Lung (tissue), 17 donors: ENCODE measurements at places on chromosomes 2 and 18.
A peak's percentile ranks its signal among the peaks of the same experiment; 100 is the strongest.

GRCh38 chr2:37615804-37616676 is 55.4 kb downstream of the CDC42EP3 start:
- no peak for DNase-seq

- no peak for DNase-seq
Measured at GRCh38 chr2:49309461-49309860, 155.1 kb upstream of the FSHR start.

DNA sequence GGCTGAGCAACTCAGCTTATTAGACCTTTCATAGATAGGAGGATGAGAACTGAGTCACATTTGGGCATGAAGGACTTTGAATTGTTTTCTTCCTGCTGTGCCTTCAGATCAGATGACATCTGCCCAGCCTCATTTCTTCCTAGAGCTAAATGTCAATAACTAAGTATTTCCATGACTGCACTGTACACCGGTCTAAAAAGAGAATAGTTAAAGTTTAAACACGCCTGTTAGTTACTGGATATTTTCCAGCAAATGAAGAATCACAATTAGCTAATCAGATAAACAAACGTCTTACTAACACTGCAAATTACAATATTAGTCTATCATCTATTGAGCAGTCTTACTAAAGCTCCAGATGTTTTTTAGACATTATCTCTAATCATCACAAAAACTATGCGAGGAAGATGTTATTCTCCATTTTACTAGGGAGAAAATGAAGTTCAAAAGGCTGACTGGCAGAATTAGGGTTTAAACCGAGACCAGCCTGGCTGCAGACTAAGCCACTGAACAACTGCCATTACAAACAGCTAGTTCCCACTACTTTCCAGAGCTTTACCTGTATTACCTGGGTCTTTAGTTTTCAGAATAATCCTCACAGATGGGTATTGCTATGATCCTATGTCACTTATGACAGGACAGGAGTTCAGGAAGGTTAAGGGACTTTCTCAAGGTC is 69.4 kb upstream of the ZNF397 start:
- no peak for DNase-seq

DNA sequence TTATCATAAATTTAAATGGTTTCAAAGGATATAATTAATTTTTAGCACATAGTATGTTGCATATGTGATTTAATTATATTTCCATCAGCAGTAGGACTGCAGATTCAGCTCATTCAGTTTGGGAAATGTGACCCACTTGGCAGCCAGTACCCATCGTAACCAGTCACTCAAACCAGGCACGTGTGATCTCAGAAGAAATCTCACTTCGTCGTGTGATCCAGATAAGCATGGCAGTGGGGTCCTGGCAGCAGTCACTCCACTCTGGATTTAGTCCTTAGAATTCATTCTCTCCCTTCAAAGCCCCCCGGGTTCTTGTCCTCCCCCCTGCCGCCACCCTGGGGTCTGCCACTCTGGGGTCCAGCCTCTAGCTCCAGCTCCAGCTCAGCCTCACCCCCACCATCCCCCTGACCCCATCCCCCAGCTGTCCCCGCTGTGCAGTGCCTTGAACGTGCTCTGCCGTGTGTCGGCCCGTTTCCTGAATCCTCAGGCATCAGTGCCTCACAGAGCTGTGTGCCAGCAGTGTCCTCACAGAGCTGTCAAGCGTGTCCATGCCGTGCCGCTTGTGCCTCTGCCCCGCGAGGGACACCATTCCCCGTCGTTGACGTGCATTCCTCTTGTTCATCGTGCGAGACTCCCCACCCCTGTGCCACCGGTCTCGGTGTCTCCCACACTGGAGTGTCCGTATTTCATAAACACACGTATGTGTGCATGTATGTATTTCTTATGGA is 34.8 kb downstream of the TRAPPC12 start:
- no peak for DNase-seq

- DNase-seq: peak; percentile 89
Measured at GRCh38 chr2:33475224-33476130, 972 bp upstream of the RASGRP3 start.

DNA sequence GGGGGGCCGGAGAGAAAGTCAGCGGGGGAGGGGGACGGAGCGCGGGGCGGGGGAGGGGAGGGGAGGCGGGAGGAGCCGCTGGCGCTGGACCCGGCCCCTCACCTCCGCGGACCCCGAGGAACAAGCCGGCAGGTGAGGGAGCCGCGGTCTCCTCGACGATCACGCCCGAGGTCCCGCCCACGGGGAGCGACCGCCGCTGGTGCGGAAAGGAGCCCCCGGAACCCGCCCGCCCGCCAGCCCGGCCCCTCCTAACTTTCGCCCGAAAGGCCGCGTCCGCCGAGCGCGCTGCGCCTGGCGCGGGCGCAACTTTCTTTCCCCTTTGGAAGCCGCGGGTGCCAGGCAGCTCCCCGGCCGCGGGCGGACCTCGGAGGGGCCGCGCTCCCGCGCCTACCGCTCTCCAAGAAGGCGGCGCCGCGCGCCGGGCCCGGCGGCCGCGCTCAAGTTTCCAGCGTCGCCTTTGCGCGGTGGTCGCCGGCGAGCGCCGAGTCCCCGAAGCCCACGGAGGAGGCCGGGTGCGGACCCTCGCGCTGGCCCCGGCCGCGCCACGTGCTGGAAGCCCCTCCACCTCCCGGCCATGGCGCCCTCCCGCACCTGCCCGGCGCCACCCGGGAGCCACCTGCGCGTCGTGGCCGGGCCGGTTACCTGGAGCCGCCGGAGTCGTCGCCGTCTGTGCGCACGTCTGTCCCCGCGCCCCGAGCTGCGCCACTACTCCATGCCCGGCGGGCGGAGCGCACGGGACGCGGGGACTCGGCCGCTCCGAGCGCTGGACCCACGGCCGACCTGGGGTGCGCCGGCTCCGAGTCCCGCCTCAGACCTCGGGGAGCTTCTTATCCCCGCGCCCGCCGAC is at the start of gene ALKAL2:
Gene ALKAL2, minus strand, starts transcription at position 181 of the 847 bp plus-strand sequence. CDS start 256 bp downstream, outside the sequence.
- no peak for DNase-seq

- no peak for DNase-seq
Measured at GRCh38 chr18:56815926-56816325, 164.8 kb downstream of the WDR7 start.

- DNase-seq: no peak
Measured at GRCh38 chr18:23173912-23174311, 38.6 kb downstream of the CABLES1 start.

GRCh38 chr18:58726671-58727070 is 55.4 kb downstream of the MALT1 start:
- no peak for DNase-seq

DNA sequence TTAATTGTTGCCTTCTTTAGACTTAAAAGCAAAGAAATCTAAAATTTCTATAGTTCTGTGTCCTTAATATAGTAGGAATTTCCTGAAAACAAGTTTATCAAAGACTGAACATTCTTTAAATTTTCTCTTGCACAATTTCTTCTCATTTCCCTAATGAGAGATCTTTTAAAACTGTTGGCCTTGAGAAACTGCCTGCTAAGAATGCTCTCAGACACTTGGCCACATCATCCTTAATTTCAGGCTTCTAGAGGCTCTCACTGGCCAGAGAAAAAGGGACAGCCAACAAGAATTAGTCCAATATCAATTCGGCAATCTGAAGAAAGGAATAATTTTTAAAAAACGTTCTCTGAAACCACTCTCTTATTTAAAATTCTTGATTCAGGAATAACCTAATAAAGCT is 167.0 kb upstream of the CREB1 start:
- DNase-seq: no peak

- DNase-seq: peak; percentile 91
Measured at GRCh38 chr18:3297025-3297984, 35.4 kb downstream of the MYL12B start.

DNA sequence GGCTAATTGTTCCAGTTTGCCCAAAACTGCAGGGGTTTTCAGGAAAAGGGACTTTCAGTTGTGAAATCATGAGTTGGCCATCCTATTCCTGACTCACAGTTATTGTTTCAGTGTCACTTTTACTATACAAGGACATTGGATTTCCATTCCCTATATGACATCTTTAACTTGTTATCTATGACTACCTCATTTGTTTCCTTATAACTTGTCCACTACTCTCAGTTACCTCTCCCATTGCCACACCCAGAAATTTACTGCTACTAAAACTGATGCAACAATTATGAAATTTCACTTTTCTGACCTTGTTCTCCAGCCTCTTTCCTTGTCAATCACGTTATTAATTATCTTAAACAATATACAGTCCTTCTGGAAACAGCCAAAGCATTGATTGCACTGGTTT is 116.5 kb upstream of the ZNF804A start:
- DNase-seq: no peak

GRCh38 chr2:174771631-174772471 is 7.6 kb upstream of the CHRNA1 start:
- peak; percentile 90 for DNase-seq

GRCh38 chr2:196725882-196726281 is 73.6 kb downstream of the GTF3C3 start:
- no peak for DNase-seq

GRCh38 chr2:29014811-29015421 is 33.8 kb downstream of the TOGARAM2 start:
- no peak for DNase-seq

DNA sequence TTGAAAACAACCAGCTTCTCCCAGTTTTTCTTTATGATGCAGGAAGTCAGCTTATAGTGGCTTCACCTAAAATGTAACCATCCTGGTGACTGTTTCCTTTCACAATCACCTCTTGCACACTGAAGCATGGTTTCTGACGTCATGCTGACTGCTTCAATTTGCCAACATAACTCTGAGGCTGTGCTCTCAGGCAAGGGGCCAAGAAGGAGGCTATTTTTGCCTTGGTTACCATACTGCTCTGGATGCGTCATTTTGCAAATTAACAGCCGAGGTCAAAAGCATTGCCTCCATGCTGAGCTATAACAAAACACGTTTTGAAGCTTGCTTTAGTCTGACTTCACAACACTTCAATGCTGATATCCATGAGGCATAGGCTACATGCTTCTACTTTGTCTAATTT is 397.8 kb downstream of the METTL4 start:
- DNase-seq: peak; percentile 66

DNA sequence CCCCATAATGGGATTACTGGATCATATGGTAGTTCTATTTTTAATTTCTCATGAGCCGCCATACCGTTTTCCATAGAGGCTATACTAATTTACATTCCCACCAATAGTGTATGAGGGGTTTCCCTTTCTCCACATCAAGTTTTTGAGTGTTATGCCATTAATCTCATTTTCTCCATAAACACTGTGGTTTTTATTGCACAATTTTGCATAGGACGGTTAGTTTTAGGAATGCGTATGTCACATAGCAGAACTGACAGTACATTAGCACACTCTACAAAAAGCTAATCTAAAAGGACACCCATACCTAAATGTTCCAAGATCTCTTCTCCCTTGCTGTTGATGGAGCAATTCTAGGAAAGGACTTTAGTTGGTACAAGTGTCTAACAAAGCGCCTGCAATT is 32.5 kb downstream of the DARS1 start:
- DNase-seq: peak; percentile 15

GRCh38 chr2:200042944-200043343 is 87.6 kb downstream of the MAIP1 start:
- no peak for DNase-seq

DNA sequence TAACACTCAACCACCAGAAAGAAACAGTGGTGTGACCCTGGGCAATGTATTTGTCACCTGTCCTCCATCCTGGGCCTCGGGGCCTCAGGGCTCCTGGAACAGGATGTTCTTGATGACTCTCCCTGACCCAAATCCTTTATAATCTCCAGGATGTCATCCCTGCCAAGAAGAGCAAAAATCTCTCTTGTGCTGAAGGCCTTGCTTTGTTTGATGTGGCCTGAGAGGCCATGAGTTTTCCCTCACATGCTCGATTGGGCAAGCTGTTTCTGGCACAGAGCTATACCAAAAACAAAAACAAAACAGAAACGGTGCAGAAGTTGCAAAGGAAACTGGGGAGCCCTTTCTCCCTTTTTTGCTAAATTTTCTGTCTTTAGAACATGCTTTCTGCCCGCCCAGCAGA is 35.7 kb upstream of the ST3GAL5 start:
- no peak for DNase-seq

DNA sequence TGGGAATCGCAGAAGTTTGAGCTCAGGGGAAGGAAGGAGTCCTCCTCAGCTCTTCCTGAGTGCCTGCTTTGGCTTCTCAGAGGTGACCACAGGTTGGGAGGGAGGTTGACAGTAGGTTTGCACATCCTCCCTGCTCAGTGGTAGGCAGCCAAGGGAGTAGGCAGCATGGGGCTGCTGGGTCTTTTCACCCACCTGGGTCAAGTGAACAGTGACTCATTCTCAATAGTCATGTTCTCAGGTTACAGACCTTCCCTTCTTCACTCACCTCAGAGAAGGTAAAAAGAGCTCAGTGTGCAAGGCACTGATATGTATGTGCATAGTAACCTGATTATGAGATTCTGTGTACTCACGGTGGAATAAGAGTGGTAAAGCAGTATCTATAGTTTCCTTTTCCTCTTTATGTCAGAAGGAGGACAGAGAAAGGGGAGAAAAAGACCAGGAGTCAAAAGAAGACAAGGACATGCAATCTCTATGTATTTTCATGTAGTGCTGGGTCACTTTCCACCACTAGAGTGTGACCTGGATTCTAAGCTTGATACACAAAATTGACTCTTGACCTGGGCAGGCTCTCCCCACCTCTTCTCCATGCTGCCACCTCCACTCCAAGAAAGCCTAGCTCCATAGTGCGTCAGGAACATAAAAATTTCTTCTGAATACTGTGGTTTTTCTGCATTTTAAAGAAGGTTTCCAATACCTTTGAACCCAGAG is 36.5 kb upstream of the ASNSD1 start:
- no peak for DNase-seq

DNA sequence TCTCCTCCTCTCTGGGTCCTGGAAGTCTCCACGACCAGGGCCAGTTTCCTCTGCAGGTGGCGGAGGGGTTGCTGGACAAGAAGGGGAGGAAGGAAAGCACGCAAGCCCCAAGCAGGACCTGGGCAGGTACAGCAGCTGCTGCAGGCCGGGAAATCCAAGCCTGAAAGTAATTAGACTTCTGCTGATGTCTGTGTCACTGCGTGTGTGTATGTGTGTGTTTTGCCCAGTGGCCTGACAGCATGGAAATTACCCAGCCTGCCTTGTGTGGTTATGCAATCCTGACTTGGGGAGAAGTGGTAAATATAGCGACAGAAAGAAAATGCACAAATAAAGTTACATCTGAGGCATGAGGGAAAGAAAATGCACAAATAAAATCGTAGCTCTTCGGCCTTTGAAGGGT is 121.8 kb upstream of the ZBTB14 start:
- DNase-seq: peak; percentile 92

GRCh38 chr2:54271843-54272627 is 16.0 kb upstream of the TSPYL6 start:
- no peak for DNase-seq

DNA sequence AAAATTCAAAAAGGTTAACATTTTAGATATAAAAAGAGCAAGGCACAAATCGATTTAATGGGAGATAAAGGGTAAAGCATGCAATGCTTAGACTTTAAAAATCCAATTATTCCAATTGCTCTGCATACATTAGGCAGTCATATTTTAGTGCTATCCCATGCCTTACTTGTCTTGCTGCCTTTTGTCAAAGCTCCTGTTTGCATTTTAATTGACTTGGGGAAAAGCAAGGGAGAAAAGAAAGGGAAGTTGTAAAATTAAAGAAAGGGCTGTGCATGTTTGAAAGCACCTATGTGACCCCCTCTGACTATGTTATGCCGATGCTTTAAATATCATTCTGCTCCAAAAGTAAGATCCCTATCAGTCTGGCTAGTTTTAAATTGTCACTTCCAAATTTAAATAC is 193.7 kb upstream of the VWC2L start:
- no peak for DNase-seq
